ENCODE measurements at places on chromosomes 2 and 18.

DNA sequence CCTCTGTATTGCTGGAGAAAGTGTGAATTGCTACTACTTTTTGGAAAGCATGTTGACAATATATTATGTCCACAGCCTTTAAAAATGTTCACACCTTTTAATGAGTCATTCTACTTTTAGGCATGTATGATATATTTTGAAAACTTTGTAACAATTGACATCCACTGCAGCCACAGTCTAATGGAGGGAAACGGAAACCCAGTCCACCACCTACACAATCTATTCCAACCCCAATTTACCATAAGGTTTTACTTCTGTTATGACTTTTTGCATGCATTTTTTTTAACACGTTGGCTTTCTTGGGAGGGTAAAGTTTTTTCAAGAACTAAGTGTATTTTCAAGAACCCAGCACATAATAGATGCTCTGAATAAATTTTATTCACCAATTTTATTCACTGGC, 38.5 kb upstream of the ATP8B1 start:
- DNase-seq: no peak

DNA sequence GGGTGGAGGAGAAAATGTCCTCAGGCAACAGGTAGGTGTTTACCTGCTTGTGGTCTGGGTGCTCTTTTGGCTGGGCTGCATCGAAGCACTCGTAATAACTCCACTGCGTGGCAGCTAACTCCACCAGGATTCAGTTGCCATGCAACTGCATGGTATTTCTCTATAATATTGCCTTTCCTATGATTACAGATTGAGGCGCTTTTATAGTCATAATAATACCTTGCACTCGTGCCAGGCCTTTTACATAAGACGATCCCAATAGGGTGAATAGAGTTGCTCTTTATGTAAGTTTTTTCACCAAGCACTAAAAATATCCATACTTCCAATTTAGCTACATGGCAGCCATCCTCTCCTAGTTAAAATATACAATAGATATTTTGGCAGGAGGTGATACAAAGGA, 19.7 kb upstream of the NYAP2 start:
- no peak for DNase-seq

GRCh38 chr2:112728378-112729175, 7.8 kb downstream of the NT5DC4 start:
- no peak for DNase-seq

DNA sequence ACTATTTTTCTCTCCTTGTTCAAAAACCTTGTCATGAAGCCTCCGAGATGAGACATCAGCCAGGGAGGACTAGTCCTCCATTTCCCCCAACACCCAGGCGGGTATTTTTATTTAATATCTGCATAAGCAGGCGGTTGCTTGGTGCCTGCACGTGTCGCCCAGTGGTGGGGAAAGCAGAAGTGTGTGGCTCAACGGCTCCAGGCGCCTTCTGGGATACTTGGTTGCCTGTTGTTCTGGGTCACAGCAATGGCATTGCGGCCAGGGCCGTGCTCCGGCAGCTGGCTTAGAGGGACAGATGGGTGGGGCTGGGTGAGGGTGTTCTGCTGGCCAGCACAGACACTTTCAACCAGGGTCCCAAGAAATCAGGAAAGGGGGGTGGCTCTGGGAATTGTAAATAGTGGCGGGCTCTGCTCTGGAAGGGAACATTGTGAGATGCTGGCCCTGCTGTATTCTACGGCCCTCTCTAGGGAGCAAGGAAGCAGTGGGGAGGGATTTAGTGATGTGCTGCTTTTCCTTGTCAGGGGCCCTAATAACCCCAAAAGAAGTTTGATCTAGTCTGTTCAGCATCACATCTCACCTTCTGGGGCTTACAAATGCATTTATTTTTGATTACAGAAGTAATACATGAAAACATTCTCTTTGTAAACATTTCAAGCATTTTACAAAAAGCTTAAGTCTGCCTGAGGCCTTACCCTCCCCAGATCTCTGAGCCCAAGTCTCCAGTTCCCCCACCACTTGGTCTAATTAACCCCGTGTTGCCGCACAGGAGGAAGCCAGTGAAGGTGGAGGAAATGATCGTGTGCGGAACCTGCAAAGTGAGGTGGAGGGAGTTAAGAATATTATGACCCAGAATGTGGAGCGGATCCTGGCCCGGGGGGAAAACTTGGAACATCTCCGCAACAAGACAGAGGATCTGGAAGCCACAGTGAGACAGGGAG, 1.1 kb downstream of the VAMP8 start:
- DNase-seq: no peak

DNA sequence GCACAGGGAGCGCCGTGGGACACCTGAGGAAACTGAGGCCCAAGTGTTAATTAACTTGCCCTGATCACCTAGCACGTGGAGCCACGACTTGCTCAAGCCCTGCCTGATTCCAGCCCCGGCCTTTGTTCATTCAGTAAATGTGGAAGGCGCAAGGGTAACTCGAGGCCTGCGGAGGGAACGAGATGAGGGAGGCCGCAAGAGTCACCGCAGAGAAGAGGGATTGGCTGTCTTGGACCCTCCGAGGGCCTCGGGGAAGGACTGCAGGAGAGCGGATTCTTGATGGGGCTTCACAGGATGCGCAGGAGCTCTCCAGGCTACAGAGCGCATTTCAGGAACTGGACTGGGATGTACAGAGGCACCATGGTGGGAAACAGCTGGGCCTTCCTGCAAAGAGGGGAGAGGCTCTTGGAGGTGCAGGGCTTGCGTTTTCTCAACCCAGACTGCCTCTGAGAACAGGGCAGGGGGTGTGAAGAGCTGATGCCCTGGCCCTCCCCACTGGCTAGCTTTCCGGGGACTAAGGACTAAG, 511 bp upstream of the ANKMY1 start:
- no peak for DNase-seq

DNA sequence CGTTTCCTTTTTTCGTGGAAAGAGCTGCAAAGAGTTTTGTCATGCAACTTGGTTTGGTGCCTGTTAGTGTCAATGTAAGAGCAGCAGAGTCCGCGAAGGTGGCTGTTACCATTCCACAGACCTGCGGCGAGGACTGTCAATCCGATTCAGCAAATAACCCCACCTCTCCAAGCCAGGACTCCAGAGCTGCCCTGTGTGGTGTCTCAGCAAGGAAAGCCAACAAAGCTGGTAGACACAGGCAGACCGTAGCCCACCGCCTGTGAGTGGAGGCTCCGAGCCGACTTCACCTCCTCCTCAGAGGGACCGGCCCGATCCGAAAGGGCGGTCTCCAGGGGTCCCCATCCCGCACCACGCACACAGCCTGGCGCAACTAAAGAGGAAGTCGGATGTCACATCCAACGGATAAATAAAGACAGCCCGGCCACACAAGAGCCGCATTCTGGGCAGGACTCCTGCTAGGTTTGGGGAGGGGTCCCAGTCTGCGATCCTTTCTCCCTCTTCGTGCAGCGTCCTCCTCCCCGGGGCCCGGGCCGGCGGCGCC, 819 bp downstream of the ANKRD44 start:
- DNase-seq: no peak

- no peak for DNase-seq
Observed at GRCh38 chr2:229257985-229258384, 13.1 kb downstream of the PID1 start.

DNA sequence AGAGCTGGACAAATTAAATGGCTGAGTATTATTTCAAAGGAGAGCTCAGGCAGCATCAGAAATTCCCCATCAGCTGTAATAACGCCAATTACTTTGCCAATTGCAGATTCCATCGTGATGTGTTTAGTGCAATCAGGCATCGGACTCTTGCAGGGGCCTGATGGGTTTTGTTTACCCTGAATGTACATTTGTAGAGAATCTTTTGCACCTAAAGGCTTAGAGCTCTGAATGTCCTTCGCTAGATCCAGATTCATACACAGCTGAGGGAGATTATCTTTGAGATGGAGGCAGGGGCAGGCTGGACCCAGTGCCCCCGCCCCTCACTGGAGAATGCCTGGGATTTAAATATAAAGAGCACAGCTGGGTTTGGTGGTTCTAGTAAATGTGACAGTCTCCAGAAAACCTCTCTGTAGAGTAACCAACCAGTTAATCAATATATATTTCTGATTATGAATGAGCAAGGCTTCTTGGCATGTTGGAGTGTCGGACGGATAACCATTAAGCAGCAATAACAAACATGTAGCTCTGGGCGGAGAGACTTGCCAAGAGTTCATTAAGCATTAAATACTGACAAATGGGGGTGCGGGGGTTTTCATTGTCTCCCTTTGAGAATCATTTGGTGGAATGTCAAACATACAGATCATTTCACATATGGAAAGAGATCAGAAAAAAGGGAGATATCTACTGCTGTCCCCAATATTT, 200.9 kb downstream of the SETBP1 start:
- no peak for DNase-seq

DNA sequence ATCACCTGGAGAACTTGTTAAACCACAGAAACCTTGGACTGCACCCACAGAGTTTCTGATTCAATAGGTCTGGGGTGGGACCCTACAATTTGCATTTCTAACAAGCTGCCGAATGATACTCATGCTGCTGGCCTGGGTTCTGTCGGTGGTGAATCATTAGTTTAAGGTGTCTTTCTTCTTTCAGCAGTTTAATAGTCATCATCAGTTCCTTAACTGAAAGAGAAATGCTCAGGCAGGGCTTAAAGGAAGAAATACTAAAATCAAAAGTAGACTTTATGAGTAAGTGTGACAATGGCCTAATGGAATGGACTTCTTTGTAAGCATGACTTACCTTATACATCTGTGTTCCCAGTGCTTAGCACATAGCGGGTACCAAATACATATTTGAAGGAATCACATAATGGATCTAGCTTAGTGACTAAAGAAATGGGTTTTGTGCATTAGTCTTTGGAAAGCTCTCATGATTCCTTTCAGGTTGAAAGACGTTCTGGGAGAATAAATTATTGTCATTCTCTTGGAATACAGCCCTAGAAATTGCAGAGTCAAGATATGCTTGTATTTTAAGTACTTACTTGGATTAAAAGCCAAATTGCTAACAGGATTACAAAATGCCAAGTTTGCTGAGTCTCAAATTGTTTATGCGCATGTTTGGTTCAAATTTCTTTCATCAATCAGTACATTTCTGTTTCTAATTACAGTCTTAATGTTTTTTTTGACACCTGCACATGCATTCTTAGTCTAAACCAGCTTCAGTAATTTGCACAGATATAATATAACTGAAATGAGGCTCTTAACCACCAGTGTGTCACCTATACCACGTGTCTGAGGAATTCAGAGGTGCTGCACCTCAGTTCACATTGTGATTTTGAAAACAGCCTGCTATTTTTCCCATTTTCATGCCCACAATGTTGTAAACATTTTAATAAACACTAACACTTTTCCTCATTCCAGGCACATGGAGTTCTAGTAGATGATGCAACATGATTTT, 220.3 kb upstream of the NRP2 start:
- no peak for DNase-seq

- DNase-seq: no peak
Observed at GRCh38 chr2:168968342-168968741, 62.8 kb downstream of the ABCB11 start.

DNA sequence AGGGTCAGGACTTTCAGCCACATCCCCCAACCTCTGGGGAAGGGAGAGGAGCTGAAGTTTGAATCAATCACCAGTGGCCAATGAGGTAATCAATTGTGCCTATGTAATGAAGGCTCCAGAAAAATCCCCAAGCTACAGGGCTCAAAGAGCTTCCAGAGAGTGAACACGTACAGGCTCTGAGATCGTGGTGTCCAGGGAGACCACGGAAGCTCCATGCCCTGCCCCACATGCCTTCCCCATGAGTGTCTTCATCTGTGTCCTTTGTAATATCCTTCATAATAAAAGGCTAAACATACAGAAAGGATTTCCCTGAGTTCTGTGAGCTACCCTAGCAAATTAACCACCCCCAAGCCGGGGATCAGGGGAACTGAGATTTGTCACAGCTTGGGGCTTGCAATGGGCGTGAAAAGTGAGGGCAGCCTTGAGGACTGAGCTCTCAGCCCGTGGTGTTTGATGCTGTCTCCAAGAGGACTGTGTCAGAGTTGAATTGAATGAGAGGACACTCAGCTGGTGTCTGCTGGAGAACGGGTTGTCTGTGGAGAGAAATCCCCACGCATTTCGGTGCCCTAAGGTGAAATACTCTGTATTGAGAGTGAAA, 25.5 kb upstream of the TUBB6 start:
- no peak for DNase-seq

DNA sequence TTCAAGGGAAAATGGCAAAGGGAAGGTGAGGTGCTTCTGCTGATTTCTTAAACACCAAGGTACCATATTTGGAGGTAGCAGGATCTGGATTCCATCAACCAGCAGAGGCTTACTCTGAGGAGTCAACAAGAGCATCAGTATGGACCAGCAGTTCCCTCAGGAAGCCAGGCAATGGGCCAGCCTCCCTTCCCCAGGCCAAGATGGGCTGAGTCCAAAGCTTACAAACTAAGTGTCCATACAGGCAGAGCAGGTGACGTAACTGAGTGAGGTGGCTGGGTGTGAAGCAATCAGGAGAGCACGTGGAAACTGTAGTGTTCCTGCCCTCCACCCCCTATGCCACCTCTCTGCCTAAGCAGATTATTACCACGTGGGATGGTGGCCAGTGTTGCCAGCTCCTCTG, 134.2 kb upstream of the HNRNPA3 start:
- DNase-seq: no peak

DNA sequence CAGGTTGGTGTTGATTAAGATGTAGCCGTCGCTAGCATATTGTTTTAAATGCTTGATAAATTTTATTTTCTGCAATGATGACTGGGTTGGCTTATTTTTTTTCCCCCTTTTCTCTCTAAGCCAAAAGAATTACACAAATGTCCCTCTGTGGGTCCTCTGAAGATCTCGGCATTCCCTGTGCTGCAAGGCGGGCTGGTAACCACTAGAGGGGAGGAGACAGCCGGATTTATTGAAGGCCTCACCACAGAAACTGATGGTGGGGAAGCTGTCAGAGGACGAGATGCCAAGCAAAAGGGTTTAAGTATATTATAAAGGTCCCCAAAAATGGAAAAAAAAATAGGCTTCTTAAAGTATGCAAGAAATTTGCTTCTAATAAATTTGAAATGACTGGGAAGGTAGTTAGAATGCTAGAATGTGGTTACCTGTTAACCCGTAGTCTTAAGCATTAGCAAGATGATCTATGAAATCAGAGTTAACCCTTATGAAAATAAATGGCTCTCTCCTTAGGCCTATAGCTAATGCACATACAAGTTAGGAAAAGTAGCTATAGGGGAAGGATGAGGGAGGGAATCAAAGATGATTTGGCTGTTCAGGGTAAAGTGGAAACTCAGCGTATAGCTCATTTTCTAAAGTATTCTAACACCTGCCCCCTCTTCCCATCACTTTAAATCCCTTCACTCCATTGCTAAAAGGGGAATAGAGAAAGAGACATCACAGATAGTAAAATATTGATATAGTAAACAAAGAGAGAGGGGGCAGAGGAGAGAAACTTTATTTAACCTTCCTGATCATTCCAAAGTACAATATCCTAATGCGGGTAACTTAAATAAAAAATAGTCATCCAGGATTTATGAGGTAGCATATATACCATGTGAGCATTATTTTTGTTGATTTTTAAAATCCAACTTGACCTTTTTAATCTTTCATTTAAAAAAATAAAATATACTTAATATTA, 894.5 kb upstream of the POU3F3 start:
- DNase-seq: no peak
